Germinal center (tissue), 1 donor: ENCODE measurements at places on chromosomes 5 and 9.

DNA sequence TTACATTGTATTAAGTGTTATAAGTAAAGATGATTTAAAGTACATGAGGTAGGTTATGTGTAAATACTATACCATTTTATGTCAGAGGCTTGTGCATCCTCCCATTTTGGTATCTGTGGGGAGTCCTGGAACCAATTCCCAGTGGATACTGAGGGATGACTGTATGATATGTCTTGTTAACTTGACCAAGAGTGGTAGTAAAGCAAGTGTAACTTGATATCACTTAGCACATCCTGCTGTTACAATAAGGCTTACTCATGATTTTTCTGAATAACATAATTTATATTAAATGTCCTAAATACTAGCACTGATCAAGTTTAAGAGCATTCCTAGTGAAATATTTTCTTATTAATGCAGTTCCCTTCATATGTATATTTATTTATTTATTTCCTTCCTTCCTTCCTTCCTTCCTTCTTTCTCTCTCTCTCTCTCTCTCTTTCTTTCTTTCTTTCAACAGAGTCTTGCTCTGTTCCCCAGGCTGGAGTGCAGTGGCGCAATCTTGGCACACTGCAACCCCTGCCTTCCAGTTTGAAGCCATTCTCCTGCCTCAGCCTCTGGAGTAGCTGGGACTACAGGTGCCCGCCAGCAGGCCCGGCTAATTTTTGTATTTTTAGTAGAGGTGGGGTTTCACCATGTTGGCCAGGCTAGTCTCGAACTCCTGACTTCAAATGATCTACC is 7.5 kb downstream of the NDFIP1 start:
- DNase-seq: no peak

GRCh38 chr9:17229945-17230560 is 95.2 kb downstream of the CNTLN start:
- no peak for DNase-seq

DNA sequence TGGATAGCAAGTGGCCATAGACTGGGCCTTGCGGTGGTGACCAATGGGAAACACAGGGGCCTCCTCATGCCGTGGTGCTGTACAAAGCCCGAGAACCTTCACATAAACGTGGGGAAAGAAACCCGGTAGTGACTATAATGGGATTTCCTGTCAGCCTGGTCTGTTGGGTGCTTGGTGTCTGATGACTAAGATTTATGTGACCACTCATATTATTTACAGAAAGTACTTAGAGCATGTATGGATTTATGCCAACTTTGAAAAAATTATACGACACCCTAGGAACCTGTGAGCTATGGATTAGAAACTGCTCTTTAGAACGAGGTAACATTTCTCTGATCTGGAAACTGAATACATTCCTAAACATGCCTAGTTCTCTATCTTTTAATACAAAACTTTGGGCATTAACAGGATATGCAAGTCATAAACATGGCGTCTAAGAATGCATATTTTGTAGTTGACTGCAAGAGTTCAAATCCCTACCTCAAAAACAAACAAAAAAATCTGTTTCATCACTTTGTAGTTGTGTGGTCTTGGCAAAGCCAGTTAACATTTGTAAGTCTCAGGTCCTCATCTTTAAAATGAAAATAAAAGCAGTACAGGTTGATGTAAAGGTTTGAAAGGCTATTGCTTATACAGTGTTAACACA is 85.4 kb downstream of the TMEM167A start:
- DNase-seq: no peak

DNA sequence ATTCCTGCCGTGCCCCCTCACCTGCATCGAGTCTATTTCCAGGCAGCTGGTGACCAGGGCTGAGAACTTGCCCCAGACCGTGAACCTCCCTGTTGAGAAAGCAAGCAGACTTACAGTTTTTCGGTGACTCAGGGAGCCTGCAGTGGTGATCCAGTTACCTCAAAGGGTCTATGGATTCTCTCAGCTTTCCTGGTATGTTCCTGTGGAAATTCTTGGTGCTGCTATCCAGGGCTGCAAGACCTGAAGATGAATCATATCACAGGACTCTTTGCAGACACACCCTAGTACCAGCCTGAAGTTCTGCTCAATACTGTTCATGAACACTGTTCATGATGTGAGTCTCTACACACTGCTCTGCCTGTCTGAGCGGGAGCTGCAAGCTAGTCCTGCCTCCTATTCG is 154.7 kb downstream of the WDR70 start:
- DNase-seq: no peak

DNA sequence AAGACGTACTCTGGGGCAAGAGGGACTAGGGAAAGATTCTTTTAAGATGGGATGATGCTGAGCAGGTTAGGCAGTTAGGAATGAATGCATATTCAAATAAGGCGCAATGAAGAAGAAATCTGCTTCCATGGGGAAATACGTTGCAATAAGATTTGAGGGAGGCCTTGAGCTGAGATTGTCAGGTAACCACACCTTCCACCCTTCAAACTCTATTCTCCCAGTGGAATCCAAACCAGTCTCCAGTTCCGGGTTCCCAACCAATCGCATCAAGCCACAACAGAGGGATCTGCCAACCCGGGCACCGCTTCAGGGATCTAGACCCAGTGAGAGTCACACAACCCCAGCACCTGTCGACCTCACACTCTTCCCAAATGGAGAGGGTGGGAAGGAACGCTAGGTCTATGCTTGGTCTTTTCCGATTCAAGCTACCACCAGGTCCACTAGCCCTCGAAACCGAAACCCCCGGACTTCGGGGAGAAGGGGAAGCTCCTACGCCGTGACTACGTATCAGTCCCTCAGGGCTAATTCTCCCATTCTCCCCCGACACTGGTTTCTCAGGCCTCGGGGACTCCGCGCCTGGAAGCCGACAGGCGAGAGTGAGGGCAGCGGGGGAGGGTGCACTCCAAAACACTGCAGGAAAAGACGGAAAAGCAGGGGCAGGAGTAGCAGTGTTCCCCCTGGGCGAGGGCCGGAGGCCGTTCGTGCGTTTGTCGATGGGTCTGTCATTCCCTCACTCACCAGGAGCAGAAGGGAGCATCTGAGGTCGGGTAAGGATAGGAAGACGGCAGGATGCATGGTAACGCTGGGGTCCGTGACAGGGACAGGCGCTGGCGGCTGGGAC is 534 bp downstream of the ERP44 start:
- peak; percentile 34 for DNase-seq
